ENCODE measurements at places on chromosomes 13 and 19.

DNA sequence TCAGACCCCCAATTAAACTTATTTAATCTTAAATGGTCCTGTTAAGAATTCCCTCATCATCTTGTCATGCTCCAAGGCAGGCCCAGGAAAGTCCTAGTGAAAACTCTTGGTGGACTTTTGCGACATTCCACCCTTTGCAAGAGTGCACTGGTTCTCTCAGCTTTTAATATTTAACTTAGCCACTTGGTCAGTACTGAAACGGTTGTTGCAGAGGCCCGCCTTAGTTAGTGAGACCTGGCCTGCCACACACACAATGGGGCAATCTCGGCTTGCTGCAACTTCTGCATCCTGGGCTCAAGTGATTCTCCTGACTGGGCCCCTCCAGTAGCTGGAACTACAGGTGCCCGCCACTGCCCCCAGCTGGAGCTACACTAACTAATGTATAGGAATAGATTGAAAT lies 1366.0 kb downstream of the UQCRFS1 start:
- no peak for DNase-seq

GRCh38 chr19:4598712-4599111 lies 39.2 kb upstream of the SEMA6B start:
- DNase-seq: no peak

DNA sequence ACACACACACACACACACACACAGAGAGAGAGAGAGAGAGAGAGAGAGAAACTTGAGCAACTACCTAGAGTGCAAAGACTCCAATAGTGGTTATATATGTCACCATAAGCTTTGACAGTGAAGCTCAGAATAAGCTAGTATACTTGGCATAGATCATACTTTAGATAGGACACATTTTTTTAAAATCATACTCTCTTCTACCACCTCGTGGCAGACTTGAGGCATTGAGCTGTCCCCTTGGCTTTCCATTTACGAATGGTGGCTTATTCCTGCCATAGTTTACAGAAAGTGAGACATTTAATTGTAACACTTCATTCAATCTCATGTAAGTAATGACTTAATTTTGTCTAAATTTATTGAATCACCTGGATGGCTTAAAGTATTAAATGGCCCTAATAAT lies 108.2 kb downstream of the EDNRB start:
- no peak for DNase-seq

- DNase-seq: peak; percentile 75
These were observed 2.4 kb upstream of the NTN5 start for GRCh38 chr19:48674921-48675824.

- no peak for DNase-seq
These were observed 145.9 kb downstream of the DACH1 start for GRCh38 chr13:71721104-71721503.

GRCh38 chr13:25806264-25806974 lies 245.4 kb downstream of the SHISA2 start:
- DNase-seq: no peak

GRCh38 chr13:60261432-60262351 lies 98.0 kb upstream of the DIAPH3 start:
- no peak for DNase-seq

- DNase-seq: no peak
These were observed 2.1 kb downstream of the DMKN start for GRCh38 chr19:35511337-35511736.

DNA sequence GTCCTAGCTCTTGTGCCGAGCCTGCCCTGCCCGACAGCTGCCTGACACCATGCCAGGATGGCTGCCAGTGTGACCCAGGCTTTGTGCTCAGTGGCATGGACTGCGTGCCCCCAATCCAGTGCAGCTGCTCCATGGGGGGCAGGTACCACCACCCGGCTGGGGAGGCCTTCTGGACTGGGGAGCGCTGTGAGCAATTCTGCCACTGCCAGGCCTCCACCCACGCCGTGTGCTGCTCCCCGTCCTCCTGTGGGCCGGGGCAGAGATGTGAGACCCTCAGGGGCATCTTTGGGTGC lies 9.4 kb upstream of the FXYD3 start:
- DNase-seq: no peak

- DNase-seq: peak; percentile 23
These were observed 727 bp downstream of the CNMD start for GRCh38 chr13:52738719-52739467.

DNA sequence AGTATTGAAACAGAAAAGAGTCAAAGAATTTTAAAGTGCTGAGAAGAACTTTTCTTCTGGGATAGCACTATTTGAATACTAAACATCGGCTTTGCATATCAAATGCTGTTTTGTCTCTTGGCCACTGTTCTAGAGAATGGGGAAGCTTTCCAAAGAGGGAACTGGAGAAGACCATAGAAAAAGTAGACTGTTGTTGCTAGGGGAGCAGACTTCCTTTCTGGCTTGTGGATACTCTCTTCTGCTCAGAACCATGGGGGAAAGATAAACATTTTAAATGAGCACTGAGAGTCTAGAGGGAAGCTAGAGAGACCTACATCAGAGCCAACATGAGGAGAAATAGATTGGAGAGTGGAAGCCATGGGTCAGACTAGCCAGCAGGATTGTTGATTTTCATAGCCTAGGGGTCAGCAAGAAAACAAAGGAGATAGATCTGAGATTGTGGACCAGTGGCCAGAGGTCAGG lies 315.7 kb downstream of the KCTD12 start:
- no peak for DNase-seq

DNA sequence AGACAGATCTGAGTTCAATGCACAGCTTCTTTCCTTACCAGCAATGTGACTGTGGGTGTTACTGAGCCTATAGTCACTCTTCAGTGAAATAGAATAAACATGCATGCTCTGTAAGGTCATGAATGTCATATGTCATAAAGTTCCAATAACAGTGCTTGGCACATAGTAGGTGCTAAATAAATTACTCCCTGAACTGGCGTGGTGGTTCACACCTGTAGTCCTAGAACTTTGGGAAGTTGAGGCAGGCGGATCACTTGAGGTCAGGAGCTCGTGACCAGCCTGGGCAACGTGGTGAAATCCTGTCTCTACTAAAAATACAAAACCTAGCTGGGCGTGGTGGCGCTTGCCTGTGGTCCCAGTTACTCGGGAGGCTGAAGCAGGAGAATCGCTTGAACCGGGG lies 13.2 kb downstream of the WBP4 start:
- no peak for DNase-seq

- DNase-seq: no peak
These were observed 317.4 kb downstream of the NALCN start for GRCh38 chr13:101098873-101099272.

GRCh38 chr13:113152984-113153809 lies 5.3 kb upstream of the PROZ start:
- DNase-seq: no peak

DNA sequence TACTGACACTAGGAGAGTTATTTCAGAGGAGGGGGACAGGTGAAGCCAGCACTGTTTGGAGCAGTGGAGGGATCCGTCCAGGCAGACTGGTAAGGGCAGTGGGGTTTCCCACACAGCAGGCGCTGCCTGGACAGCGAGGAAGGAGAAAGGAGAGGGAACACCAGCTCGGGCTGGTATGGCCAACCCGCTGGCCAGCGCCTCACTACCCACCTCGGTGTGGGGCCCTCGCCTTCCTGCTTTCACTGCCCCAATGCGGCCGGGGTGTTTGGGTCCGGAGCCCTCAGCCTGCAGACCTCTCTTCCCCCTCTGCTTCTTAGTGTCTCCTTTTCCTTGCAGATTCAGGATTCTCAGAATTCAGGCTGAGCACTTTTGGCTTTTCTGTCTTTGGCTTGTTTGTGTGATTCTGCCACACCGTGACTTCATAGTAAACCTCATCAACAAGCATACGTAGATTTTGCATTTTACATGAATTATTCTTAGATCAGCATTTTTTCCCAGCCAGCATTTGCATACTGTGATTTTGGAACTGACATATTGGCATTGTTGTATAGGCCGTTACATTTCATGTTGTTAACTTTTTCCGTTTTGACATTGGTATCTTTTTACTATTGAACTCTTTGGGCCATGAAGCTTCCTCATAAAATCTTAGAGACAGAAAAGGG lies 294.1 kb downstream of the MYO16 start:
- no peak for DNase-seq

DNA sequence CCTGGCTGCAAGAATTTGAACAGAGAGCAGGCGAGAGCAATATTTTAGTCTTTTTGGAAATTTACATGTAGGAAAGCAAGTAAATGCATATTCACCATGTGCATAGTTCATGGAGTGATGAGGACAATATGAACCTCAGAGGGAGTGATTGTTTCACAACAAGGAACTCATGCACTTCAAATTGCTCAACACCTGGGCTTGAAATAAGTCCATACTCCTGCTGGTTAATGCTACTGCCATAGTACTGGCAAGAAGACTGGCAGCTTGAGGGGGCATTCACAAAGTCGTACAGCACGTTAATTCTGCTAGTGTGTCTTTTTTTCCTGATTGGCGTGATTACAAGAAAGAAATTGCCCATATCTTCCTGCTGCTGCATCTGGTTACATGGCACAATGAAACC lies 267.6 kb downstream of the PCDH17 start:
- no peak for DNase-seq

GRCh38 chr13:100130930-100131511 lies 42.1 kb downstream of the PCCA start:
- no peak for DNase-seq

DNA sequence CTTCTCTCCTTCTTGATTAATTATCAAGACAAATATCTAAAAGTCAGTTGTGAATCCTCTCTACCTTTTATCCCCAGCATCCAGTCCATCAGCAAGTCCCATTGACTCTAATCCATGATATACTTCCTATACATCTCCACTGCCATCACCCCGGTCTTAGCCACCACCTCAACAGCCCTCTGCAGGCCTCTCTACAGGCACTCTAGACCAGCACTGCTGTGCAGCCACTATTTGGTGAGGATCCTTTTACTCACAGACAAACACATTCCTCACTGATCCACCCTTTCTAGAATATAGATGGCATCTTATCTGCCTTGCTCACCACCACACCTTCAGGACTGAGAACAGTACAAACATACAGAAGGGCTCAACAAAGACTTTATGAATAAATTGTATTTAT lies 221.7 kb downstream of the RFC3 start:
- no peak for DNase-seq

- no peak for DNase-seq
These were observed 49.6 kb downstream of the MLLT1 start for GRCh38 chr19:6229951-6230712.

DNA sequence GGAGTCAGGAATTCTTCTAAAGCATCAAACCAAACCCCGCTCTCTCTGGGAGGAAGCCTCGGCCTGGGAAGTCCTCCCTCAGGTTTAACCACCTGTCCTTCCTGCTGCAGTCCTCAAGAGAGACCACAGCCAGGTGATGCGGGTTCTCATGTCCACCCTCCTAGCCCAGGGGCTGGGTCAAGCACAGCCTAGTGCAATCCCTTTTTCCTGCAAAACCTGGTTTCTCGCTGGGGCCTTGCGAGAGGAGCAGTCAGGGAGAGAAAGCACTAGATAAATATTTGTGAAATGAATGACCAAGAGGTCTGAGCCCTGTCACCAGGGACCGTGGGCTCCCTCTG lies 2.4 kb downstream of the SLC8A2 start:
- no peak for DNase-seq

- DNase-seq: no peak
These were observed 93.4 kb downstream of the KCTD12 start for GRCh38 chr13:76792731-76793347.

DNA sequence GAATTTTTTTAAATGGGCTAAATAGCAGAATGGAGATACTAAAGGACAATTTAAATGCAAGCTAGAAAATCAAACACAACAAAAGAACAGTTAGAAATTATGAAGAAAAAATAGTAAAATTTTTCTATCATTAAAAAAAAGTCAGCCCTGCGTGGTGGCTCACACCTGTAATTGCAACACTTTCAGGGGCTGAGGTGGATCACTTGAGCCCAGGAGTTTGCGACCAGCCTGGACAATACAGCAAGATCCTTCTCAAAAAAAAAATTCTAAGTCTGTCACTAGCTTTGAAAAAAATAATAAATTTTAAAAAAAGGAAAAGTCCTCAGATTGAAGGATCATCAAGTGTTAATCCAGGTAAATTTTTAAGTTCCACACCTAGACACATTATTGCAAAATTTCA lies 7.7 kb downstream of the TUBGCP3 start:
- DNase-seq: no peak

DNA sequence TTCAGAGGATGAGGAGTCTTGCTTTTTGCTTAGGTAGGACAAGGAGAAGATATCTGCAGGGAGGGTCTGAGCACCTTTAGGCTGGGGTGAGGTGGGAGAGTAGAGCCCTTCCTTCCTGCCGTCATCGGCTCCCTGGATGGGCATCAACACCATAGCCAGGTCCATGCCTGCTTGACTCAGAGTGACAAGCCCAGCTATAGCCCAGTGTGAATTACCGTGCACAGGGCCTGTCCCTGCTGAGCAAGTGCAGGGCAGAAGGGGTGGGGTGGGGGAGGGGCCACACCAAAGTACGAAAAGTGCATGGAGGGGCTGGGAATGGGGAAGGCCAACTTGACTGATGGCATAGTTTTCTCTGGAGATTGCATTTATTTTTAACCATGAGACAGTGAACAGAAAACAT lies 30.3 kb upstream of the RNF113B start:
- DNase-seq: no peak

DNA sequence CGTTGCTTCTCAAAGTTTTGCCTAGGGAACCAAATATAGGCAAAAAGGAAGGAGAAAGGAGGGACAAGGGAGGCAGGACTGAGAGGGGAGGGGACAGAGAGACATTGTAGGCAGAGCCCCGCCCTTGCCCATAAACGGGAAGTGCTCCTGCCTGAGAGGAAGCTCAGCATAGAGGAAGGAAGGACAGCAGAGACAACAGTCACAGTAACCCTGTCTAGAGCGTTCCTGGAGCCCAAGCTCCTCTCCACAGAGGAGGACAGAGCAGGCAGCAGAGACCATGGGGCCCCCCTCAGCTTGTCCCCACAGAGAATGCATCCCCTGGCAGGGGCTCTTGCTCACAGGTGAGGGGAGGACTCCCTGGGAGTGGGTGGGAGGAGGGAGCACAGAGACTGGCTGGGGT lies at the start of gene CEACAM21:
TSS of gene CEACAM21 (plus strand) at position 169 of the 400 bp plus-strand sequence. CDS start at position 278, 109 bp downstream.
- peak; percentile 40 for DNase-seq

GRCh38 chr19:17855280-17856152 lies 4.2 kb upstream of the RPL18A start:
- peak; percentile 87 for DNase-seq

DNA sequence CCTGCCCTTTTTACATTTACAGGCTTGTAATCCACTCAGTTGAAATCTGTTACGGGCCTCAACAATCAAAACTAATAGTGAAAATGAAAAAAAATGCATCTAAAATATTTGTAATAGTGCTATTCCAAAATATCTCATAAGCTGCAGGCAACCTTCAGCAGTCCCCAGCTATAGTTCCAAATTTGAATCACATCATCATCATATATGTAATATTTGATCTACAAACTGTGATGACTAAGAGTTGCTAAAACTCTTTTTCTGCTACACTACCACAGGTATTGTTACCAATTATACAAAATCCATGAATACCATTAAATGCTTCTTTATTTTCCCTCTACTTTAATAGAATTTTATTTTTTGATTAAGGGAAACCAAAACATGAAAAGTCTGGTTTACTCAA lies 121.4 kb upstream of the RFC3 start:
- no peak for DNase-seq
